ENCODE measurements at places on chromosomes 4 and X.

- DNase-seq, result no peak
Measured at GRCh38 chr4:79174490-79175252, 151.2 kb downstream of the NAA11 start.

DNA sequence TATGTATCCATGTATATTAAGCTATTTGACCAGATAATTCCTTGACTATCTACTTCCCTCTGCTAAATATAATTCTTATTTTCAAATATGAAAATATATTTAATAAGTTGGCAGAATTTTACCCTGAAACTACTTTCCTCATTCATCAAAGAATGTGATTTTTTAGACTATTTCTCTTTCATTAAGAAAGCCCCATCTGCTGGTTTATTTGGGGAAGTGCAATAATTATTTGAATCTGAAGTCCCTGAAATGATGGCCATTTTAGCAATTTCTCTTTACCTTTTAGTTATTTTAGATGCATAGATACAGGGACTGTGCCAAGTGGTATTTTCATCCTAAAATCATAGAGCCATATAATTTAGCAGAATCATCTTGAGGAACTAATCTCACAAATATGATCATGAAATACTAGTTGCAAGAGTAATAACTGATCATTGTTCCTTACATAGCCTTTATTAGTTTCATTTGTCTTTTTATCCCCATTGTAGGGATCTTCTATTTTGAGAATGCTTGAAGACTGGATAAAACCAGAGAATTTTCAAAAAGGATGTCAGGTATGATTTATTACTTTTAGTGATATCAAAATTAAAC is 39.0 kb downstream of the ENPEP start:
- no peak for DNase-seq

DNA sequence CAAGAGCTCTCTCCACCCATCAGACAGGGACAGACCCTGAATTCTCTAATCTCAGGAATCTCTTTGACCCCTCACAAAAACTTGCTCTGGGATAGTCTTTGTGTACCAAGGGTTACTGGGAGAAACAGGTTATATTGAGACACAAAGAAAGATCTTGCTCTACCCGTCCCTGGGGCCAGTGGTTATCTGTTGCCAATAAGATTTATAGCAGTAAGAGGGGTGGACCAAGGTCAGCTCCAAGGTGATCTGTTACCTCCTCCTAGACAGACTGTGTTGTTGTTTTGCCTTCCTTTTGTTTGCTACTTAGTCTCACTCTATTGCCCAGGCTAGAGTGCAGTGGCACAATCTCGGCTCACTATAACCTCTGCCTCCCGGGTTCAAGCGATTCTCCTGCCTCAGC is 16.3 kb upstream of the ATP6AP2 start:
- DNase-seq, result no peak

DNA sequence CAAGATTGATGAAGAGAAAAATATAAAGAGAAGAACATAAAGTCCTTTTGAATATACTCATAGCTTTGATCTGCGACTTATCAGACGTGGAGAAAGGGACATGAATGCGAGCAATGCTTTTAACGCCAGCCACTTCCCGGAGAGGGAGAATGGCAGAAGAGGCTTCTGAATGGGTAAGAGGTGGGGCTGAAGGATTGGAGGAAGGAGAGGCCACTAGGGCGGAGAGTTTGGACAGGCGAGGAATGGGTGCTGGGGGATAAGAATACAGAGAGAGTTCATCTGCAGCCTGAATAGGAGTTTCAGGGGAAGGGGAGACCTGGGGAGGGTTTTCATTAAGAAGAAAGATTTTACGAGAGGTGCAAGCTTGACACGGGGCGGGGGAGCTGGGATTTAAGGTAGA is 2534.9 kb downstream of the PCDH7 start:
- no peak for DNase-seq

- DNase-seq, result no peak
Measured at GRCh38 chr4:156981262-156981769, 9.7 kb upstream of the PDGFC start.
